Muscle of arm (tissue), 14 donors: ENCODE measurements at places on chromosomes 1 and 21. TPM values are rescaled to one million over a fixed set of nuclear protein-coding genes. Genes with fewer than 3 reads are reported as not detected.

Gene ANKRD35
- 2.3 TPM for polyA plus RNA-seq

GRCh38 chr1:154157520-154158306 is 2.8 kb upstream of the NUP210L start:
- DNase-seq, result no peak

Gene AGBL4
- 0.21 TPM for polyA plus RNA-seq

- no peak for DNase-seq
These were observed 121.8 kb downstream of the HMGB4 start for GRCh38 chr1:33985656-33986055.

- DNase-seq, result no peak
These were observed 76.0 kb upstream of the SOD1 start for GRCh38 chr21:31583498-31583897.
